Regular cardiac myocyte (primary cell): ENCODE measurements at places on chromosomes 12 and 14. TPM values are rescaled to one million over a fixed set of nuclear protein-coding genes. Genes with fewer than 3 reads are reported as not detected.

RHEBL1 gene
- total RNA-seq: 0.56 and 1.2 TPM in 2 replicates

PRH2 gene
- 0.19 TPM in 1 of 2 replicates, not detected in the other for total RNA-seq

KRT3 gene
- not detected in 2 replicates for total RNA-seq

FKBP4 gene
- total RNA-seq: 69.6 and 137 TPM in 2 replicates

TOX4 gene
- total RNA-seq: 18.9 and 32.6 TPM in 2 replicates

OASL gene
- total RNA-seq: under 0.01 and 0.56 TPM in 2 replicates

RASSF3 gene
- total RNA-seq: 22.2 and 29.3 TPM in 2 replicates

CD163L1 gene
- total RNA-seq: 3.1 and 3.3 TPM in 2 replicates

SCARB1 gene
- 9.3 and 9.6 TPM in 2 replicates for total RNA-seq

CLEC2B gene
- total RNA-seq: 15.1 and 24.2 TPM in 2 replicates

ESR2 gene
- total RNA-seq: under 0.01 and 0.19 TPM in 2 replicates

GPRC5D gene
- not detected in 2 replicates for total RNA-seq

TAS2R50 gene
- total RNA-seq: 1.5 and 3.1 TPM in 2 replicates

GPR84 gene
- total RNA-seq: not detected in 2 replicates

SYCP3 gene
- under 0.01 and 0.85 TPM in 2 replicates for total RNA-seq

SCN8A gene
- total RNA-seq: 3.5 and 7.6 TPM in 2 replicates

ITGB7 gene
- 0.19 and 0.56 TPM in 2 replicates for total RNA-seq

CLEC4E gene
- not detected in 2 replicates for total RNA-seq

TMEM119 gene
- total RNA-seq: 0.58 and 15.8 TPM in 2 replicates

CSRNP2 gene
- total RNA-seq: 23.1 and 23.4 TPM in 2 replicates

BDKRB2 gene
- 0.58 and 11.0 TPM in 2 replicates for total RNA-seq

EXOC5 gene
- total RNA-seq: 72.2 and 104 TPM in 2 replicates

MGP gene
- total RNA-seq: 47.7 and 113 TPM in 2 replicates

TAMALIN gene
- 2.7 and 9.0 TPM in 2 replicates for total RNA-seq

CLEC4C gene
- not detected in 2 replicates for total RNA-seq

RBP5 gene
- total RNA-seq: 0.19 TPM in 1 of 2 replicates, not detected in the other

CCDC184 gene
- 0.85 and 0.96 TPM in 2 replicates for total RNA-seq

ISCA2 gene
- 18.6 and 22.3 TPM in 2 replicates for total RNA-seq

NR4A1 gene
- total RNA-seq: 6.5 and 12.7 TPM in 2 replicates

DLGAP5 gene
- 7.0 and 53.7 TPM in 2 replicates for total RNA-seq

SLC25A47 gene
- total RNA-seq: under 0.01 TPM in 1 of 2 replicates, not detected in the other

TRPV4 gene
- total RNA-seq: 1.2 and 1.7 TPM in 2 replicates

TAS2R7 gene
- under 0.01 TPM in 1 of 2 replicates, not detected in the other for total RNA-seq

SERPINA6 gene
- total RNA-seq: not detected in 2 replicates

PFKM gene
- total RNA-seq: 77.5 and 109 TPM in 2 replicates

NRL gene
- 0.56 and 0.77 TPM in 2 replicates for total RNA-seq
